ENCODE measurements at places on chromosomes 12 and 14.

DNA sequence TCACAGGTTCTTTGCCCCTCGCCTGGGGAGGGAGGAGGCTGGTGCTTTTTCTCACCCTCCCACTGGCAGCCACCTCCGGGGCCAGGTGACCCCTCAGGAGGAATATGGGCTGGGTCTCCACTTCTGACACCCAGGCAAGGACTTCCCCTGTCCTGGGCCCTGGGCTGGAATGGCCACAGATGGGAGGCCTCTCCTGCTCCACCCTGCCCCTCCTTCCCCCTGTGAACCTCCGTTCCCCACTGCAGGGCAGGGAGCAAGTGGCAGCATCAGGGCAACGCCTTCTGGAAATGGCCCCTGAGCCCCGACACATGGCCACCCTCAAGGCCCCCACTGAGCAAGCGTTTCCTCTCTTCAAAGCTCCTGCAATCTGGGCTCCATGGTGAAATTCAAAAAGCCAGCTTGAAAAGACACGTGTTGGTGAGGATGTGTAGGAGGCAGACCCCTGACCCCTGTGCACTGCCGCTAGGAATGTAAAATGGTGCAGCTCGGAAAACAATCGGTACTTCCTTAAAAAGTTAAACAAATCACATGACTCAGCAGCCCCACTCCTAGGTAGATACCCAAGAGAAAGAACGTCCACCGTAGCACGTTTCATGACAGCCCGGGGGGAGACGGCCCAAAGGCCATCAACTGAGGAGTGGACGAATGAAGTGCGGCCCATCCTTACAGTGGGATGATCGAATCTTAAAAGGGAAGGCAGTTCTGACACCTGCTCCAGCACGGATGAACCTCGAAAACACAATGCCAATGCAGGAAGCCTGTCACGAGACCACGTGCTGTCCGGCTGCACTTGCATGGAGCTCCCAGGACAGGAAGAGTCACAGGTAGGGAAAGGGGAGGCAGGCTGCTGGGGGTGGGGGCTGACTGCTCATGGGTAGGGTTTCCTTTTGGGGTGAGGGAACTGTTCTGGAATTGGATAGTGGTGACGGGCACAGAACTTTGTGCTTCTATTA is 11.5 kb downstream of the XRCC3 start:
- DNase-seq = no peak

DNA sequence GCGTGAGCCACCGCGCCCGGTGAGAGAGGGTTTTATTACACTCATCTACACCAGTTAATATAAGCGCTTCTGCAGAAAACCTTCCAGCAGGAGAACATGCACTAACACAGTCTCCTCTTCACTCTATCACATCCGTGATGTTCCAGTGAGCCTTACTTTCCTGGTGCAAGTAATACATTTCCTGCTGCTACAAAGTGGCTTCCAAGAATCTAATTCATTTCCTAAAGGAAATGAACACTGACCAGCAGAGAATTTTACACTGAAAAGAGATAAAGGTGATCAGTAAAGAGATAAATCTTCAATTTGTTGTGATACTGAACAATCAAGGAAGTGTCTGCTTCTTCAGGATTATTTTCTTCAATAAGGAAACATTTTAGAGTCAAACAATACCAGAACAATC is 39.5 kb downstream of the ZFYVE21 start:
- DNase-seq = no peak

GRCh38 chr14:74946659-74947281 is 8.6 kb downstream of the PGF start:
- no peak for DNase-seq

- peak; percentile 8 for DNase-seq
Measured at GRCh38 chr12:100404769-100405407, 48.0 kb downstream of the SLC17A8 start.

DNA sequence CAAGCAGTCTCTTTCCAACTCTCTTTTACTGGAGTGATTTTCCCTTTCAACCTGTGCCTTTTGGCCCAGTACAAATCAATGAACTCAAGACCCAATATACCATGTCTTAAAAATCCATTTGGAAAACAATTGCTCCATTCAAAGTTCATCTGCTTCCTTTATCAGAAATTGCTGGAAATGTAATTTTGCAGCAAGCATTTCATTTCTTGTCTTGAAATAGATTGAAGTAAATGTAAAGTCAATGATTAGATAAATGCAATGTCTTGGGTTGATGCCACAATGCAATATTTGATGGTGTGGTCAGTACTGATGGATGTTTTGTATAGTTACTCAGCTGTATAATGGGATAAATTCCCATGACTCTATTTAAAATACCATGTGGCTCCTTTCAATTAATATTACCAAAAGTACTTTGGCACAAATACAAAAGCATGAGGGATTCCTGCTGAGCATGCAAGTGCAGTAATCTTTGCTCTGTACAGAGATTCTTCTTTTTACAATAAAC is 707.7 kb upstream of the NOVA1 start:
- DNase-seq = no peak

- no peak for DNase-seq
Measured at GRCh38 chr14:52738409-52738808, 8.4 kb downstream of the STYX start.

- DNase-seq = no peak
Measured at GRCh38 chr12:114694436-114695304, 10.7 kb upstream of the TBX3 start.

- DNase-seq = no peak
Measured at GRCh38 chr14:105866841-105867321, 340.5 kb downstream of the TMEM121 start.

GRCh38 chr14:56959869-56960268 is 149.6 kb upstream of the OTX2 start:
- no peak for DNase-seq

DNA sequence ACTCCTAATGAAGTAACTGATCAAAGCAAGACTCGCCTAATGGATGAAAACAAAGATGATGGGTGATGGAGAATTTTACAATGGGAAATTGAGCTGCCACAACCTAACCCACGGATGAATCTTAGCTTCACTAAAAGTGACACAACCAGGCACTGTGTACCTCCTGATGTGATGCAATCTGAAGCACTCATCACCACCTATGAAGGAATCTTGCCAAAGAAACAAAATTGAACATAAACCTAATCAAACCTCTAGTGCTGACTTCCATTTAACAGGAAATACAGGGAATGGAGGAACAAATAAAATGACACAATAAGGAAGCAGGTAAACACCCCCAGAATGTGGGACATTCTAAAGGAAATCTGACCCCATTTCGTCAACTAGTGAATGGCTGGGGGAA is 13.3 kb upstream of the RARG start:
- DNase-seq = no peak

GRCh38 chr12:1056390-1056789 is 65.4 kb downstream of the ERC1 start:
- no peak for DNase-seq

DNA sequence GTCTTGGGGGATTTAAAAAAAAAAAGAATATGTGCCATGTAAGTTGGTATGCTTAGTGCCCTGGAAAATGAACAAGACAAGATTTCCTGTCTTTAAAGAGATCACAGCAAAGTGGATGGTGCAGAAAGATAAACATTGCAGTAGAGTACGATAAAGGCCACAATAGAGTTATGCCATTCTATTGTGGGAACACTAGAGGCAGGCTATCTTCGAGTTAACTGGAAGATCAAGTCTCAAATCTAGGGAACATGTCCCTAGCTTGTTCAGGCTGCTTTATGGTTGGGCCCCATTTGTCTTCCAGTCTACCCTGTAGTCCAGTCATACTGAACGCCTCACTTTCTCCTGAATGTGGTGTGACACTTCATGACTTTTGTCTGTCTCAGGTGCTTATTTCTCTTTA is 18.7 kb upstream of the CCT2 start:
- DNase-seq = no peak

All from stimulated activated CD8-positive, alpha-beta memory T cell treated with anti-CD3 and anti-CD28 coated beads, Interleukin-15, amount 100 ng/mL, for 48 hours (primary cell).